Stimulated activated CD8-positive, alpha-beta memory T cell treated with anti-CD3 and anti-CD28 coated beads, Interleukin-2, amount 100 ng/mL, for 48 hours (primary cell): ENCODE measurements at places on chromosomes 6 and 20.

GRCh38 chr6:147372806-147373205 lies 135.7 kb upstream of the SAMD5 start:
- no peak for DNase-seq

GRCh38 chr6:107866606-107867301 lies 42.6 kb upstream of the SCML4 start:
- no peak for DNase-seq

- peak; percentile 28 for DNase-seq
Measured at GRCh38 chr6:143060806-143061596, at the start of gene AIG1. AIG1 (plus strand) TSS chr6:143060889; CDS start chr6:143060926, 37 bp downstream.

DNA sequence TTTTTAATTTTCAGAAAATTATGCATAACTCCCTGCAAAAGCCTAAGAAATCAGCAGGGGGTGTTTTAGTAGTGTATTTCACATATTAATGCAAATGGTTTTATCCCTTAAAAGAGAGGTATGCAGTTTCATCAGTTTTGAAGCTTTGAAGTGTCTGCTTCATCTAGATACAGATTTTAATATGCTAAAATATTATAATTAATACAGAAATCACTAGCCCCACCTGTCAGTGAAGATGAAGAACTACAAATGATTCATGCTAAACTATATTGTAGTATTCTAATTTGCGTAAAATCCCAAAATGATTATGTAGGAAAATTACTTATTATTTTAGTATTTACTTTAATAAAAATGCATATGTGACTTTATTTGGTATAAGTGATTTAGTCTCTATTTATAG lies 2.9 kb upstream of the TFB1M start:
- no peak for DNase-seq

DNA sequence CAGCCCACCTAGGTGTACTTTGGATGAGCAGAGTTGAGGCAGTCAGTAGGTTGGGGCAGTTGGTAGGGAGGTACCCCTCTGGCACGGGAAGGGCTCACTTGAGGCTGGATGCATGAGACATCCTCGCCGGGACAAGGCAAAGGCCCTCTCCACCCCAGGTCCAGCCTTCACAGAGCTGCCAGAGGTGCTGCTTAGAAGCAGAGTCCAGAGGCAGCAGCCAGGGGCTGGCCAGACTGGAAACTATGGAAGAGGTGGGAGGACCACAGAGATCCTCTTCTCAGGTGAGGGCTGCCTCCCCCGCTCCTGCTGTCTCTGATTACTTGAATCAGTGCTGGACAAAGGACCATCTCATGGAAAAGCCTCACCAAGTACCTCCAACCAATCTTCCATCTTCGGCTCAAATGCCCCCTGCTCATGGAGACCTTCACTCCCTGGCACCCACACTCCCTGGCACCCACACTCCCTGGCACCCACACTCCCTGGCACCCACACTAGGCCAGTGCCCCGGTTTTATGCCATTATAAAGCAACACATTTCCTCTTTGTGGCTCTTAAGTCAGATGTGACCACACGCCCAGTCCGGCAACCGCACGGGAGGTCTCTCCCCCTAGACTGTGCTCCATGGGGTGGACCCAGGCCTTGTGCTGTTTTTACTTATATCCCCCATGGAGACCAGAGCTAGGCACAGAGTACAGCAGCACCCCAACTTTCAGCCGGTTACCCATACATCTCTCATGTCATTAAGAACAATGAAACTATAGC lies 100.1 kb downstream of the YTHDF1 start:
- no peak for DNase-seq

DNA sequence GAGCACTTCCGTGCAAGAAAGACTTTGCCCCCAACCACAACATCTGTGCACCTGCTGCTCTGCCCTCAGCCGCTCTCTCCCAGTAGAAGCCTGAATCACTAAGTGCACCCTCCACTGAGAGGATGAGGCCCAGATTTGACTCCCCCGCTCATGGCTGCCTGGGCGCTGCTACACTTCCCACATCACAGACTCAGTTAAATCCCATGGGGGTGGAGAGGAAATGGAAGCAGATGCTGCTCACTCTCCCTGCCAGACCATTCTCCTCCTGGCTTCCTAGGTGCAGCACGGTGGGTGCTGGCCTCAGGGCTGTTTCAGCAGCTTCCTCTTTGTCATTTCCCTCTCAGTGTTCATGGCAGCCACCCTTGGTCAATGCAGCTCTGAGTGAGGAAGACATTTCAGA lies 4.8 kb downstream of the CST5 start:
- no peak for DNase-seq

DNA sequence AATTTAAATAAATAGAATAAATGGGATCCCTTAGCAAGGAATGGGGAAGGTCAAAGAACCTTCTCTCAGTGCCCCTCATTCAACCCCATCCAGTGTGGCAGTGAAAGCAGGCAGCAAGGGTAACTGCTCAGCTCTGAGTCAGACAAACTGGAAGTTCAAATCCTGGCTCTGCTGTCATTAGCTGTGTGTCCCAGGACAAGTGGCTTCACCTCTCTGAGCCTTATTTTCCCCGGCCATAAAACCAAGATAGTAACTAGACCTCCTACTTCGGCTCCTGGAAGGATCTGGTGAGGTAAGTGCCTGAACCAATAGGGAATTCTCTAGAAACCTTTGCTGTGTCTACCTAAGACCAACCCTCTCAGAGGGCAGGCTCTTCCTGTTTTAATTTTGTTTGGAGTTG lies 4.1 kb downstream of the GHRH start:
- DNase-seq, result no peak

DNA sequence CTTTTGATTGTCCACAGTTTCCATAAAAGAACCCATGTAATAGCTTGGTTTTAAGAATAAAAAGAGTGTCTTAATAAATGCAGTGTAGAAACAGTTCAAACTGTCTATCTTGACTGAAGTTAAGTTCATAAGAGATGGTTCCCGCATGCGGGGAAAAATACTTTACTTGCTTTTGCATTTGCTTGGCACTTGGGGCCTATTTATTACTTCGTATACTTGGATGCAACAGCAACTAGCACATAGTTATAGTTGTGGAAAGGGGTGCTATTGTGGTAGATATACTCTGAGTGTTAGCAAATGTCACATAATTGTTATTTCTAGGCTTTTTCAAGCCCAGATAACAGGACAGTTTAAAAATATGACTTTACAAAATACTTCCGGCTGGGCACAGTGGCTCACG lies 97.7 kb upstream of the HMGCLL1 start:
- no peak for DNase-seq

DNA sequence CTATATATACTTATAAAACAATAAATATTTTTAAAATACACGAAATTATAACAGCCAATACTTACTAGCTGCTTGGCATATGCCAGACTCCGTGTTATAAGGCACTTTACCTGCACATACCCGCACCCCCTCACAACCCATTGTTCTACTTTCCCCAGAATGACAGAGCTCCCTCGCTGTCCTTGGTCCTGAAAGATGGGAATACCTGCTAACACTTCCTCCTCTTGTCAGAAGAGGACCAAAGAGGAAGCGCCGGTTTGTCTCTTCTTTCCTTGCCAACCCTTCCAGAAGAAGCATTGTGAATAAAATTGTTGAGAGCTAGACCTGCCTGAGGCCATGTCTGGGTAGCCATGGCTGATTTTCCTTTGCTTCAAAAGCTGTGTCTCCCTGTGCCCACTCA lies 149.3 kb downstream of the PTPRT start:
- DNase-seq, result no peak

- DNase-seq, result peak; percentile 42
Measured at GRCh38 chr20:51318058-51318949, 224.2 kb downstream of the NFATC2 start.

DNA sequence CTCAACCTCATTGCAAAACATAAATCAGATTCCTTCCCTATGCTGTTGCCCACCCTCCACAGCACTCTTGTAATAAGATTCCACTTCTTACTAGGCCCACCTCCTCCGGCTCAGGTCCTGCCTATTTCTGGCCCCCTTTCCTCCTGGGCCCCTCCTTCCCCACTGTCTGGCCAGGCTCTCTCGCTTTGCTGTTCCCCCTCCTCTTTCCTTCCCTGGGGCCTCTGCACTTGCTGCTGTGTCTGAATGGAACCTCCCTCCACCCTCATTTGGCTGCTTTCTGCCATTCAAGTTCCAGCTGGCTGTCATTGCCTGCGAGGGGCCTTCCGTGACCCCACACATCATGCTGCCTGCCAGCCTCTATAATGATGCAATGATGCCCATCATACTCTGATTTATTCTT lies 38.9 kb downstream of the ARHGAP40 start:
- no peak for DNase-seq

GRCh38 chr6:109292420-109292819 lies 89.8 kb downstream of the CD164 start:
- DNase-seq, result no peak

GRCh38 chr6:62298745-62299392 lies 12.8 kb upstream of the KHDRBS2 start:
- no peak for DNase-seq

DNA sequence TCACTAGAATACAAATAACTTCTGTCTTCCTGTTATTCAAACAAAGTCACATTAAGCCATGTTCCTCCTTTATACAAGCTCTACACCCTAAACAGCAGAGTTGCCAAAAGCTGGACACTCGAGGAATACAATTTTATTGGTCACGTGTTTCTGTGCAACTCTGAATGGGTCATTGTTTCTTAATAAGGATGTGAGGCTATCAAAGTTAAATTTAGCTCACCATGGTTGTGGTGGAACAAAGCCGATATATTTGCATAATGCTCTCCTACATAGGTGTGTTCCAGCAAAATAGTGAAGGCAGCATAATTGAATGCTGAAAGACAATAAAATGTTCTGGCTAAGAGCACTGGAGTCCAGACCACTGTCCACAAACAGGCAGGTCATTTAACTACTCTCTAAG lies 36.9 kb upstream of the CD2AP start:
- no peak for DNase-seq

DNA sequence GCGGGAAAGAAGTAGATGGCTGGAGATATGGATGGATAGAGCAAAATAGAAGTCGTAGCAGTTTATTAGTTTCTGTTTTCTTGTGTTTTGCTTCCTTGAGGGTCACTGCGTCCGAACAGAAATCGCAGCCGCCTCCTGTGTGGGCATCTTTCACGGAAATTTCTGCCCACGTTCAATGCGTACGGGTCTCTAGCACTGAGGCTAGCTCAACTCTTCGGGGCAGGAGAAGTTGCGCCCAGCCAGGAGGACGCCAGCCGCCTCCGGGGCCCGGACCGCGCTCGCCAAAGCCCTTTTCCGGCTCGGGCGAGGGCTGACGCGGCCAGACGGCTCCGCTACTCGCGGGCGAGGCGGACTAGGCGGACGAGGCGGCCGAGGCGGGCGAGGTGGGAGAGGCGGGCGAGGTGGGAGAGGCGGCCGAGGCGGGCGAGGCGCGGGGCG lies 814 bp downstream of the TFAP2B start:
- no peak for DNase-seq

DNA sequence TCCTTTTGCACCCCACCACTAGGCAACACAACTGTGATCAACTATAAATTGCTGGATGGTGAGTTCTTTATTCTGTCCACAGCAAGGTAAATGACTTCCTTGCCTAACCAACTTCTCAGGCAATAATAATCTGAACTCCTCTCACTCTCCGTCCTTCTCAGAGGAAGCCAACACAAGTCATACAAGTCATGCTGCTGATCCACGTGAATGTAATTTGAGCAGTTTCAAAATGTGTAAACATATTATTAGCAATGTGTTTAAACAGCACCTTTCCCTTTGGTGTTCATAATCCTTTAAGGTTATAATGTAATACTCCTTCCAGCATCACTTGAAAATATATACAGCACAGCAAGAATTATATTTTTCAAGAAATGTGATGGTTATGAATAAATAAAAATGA lies 127.9 kb downstream of the QRSL1 start:
- DNase-seq, result no peak

- DNase-seq, result no peak
Measured at GRCh38 chr6:19998541-19998940, 161.4 kb downstream of the ID4 start.

DNA sequence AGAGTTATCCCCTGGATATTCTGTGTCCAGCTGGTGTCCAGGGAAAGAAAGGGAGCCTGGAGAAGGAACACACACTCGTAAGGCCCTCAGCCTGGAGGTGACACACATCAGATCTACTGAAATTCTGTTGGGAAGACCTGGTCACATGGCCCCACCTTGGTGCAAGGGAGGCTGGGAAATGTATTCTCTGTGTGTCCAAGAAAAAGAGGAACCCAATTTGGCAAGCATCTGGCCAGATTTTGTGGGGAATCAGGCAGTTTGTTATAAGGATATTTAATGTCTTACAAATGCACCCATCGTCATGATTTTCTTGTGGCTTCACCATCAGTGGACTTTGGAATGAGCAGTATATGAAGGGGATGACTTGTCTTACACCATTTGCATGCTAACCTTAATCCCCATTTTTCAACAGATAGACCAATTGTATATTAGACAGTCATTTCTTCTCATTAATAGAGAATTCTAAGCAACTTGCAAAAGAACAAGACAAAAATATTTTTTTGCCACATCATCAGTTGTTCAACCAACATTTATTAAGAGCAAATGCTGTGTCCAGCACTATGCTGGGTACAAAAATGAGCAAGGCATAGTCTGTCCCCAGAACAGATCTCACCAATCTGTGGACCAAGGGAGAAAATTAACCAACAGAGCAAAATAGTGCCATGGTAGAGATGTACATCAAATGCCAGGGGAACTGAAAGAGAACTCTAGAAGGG lies 59.7 kb downstream of the ISM1 start:
- DNase-seq, result no peak

DNA sequence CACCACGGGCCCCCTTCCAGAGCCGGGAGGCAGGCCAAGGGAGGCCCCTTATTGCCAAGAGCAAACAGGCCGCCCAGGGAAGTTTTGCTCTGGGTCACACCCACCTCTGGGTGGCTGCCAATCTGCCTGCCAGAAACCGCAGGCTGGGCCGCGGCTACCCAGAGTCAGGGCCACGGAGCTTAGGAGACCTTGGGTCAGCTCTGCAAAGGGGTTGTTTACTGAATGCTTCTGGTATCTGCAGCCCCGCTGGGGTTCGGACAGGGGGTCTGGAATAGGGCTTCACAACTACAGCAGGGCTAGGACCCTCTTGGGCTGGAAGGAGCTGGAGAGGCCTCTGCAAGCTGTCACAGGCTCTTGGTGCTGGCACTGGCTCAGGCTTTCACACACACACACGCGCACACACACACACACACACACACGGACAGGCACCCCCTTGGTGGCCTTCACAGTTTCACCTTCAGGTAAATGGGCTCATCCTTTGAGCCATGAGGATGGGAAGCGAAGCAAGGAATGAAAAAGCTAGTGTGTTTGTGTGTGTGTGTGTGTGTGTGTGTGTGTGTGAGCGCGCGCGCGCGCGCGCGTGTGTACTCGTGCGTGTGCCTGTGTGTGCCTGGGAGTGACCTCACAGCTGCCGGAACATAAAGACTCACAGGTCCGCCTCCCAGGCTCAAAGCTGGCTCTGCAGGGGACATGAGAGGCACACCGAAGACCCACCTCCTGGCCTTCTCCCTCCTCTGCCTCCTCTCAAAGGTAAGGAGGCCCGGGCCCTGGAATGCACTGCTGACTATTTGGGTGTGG lies at the start of gene CCN5:
Gene CCN5 (plus strand): TSS at position 669 of the 798 bp plus-strand sequence. CDS start 22 bp downstream, at position 691.
- DNase-seq, result no peak

DNA sequence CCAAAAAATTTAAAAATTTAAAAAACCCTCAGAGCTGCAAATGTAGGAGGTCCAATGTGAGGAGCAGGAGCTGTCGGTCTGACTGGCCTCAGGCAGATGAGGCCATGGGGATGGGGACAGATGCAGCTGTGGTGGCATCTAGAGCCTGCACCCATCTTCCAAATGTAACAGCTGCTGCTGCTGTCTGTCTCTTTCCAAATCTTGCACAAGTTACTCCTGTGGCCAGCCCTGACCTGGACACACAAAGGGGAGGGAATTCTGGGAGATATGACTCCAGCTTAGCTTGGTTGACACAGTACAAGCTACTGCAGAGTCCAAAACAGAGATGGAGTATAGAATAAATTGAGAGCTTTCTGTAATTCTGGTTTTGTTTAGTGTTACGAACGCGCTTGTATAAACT lies 115.2 kb downstream of the PRND start:
- no peak for DNase-seq

- DNase-seq, result no peak
Measured at GRCh38 chr20:40583636-40584035, 105.4 kb downstream of the MAFB start.
